ENCODE measurements at places on chromosomes 4 and X.

DNA sequence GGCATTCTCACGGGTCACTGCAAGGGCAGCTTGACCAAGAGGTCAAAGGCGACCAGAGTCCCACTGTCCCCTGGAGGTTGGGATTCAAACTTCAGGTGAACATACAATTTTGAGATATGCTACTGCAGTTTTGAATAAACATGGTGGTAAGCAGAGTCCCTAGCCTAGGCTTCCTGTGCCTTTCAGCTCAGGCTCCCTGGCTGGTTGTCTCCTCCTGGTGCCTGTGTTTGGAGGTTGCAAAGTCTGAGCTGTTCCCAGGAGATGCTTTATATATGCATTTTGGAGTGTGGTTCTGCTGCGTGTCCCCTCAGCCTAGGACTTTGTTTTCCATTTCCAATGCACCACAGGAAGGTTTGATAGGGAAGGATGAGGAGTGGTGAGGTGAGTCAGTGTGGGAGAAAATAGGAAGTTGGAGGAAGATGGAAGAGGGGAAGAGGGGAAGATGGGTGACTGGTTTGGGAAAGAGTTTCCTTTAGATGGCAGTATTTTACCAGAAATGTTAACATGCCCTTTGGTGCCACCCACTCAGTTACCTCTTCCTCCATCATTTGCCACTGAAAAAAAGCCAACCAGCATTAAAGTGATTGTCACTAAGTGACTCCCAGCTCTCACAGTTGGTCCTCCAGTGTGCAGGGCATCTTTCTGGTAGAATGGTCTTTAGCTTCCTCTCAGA lies 211.7 kb upstream of the AGTR2 start:
- no peak for DNase-seq

DNA sequence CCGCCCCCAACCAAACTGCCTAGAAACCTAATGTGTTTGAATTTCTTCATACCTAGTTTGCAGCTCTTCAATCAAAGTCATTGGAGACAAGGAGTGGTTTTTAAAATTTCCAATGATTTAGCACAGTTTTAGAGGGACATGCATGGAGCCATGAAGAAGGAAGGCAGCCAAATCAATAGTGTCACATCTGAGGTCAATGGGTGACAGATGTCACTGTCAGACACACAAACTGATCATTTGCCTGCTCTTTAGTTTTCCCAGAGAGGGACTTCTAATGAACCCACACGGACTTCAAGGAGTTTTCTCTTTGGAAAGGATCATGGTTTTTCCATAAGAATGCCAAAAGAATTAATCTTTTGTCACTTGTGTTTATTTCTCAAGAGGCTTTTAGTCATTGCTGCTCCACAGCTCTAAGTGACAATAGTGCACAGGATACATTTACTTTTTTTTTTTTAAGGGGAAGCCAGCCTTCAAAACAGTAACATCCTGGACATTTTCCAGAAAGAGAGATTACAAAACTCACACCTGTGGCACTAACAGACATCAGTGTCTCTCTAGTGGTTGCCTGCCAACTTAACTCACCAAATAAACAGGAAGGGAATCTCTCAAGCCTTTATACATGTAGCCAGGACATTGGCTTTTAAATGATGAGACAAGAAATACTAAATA lies 251.1 kb upstream of the DIAPH2 start:
- DNase-seq: no peak

GRCh38 chr4:48985602-48985975 lies 486 bp upstream of the CWH43 start:
- no peak for DNase-seq

- DNase-seq: no peak
Measured at GRCh38 chr4:150683775-150684350, 101.9 kb downstream of the MAB21L2 start.

GRCh38 chrX:135513130-135513515 lies 7.3 kb upstream of the INTS6L start:
- DNase-seq: no peak

- DNase-seq: no peak
Measured at GRCh38 chr4:48997962-48998361, 11.9 kb downstream of the CWH43 start.

GRCh38 chrX:67555578-67556203 lies 11.9 kb downstream of the AR start:
- no peak for DNase-seq

GRCh38 chr4:89298155-89298554 lies 9.4 kb downstream of the GPRIN3 start:
- no peak for DNase-seq

- no peak for DNase-seq
Measured at GRCh38 chr4:13611283-13611842, 16.2 kb downstream of the BOD1L1 start.

DNA sequence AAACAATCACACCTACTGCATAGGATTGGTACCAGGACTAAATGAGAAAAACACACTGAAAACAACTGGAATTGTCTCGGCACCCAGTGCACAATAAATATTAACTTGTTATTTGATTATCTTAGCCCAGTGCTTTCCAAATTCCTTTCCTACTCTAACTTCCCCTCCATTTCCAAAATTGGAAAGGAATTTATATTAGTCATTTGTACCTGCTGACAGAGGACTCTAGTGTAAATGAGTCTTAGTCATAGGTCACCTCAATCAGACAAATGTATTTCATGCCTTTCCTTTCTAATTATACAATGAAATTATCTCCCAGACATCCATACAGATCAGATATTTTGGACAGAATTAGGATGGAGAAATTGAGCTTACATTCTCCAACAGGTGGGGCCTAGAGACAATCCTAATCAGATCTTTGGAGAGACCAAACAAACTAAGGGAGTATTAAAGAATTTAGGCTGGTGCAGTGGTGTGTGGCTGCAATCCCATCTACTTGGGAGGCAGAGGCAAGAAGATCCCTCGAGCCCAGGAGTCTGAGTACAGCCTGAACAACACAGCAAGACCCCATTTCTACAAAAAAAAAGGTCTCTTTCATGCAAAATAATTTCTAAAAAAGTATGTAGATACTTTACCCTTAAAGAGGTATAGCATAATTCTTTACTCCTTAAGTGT lies 10.1 kb downstream of the SH3D19 start:
- DNase-seq: no peak

- no peak for DNase-seq
Measured at GRCh38 chrX:9745417-9746115, 20.1 kb downstream of the GPR143 start.

DNA sequence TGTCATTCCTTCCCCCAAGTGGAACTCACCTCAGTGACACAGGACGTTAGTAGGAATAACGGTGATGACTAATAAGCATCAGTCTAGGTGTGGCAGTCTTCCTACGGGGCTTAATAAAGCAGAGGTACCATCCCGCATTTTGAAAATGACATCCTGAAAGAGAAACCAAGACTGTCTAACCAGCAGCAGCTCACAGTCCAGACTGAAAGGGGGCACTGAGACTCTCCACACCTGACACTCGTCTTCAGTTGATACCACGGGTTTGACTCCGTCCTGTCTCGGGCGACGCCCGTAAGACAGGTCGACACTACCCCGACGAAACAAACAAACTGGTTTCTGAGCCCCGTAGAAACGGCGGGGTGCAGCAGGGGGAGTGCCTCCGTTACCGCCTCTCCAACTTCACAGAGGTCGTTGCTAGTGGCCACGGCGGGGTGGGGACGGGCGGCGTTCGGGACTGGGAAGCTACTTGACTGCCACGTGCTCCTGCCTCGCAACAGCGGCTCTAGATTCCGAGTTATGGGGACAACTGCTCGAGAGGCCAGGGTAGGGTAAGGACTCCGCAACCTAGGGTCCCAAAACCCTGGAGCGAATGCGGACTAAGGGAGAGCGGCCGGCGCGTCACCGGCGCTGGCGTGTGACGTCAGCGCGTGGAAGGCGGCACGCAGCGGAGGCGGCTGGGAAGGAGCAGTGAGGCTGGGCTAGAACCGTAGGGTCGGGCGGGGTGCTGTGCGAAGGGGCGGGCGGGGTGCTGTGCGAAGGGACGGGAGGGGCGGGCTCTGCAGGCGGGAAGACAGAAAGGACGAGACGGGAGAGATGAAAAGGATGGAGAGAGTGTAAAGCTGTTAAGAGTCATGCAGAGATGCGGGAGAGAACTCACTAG lies at the start of gene NEK1:
NEK1 (minus strand) TSS at position 593 of the 880 bp plus-strand sequence. CDS start 9,953 bp downstream, outside the sequence.
- DNase-seq: peak; percentile 24

DNA sequence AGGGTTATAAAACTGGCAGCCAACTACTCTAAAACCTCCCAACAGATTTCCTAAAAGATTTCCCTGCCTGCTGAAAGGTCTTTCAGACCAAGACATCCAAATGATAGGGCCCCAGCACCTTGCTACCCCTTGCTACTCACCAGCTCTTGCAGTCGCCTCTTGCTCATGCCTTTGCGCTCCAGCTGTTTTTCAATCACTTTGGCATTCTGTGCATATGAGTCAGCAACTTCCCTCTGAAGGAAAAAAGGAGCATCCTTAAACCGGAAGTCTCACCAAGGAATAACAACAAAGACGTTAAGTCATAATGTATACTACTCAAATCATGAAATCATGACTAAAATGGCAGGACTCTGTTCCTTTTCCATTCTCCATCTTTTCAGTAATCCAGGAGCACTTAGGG lies 24.0 kb downstream of the STEEP1 start:
- no peak for DNase-seq

DNA sequence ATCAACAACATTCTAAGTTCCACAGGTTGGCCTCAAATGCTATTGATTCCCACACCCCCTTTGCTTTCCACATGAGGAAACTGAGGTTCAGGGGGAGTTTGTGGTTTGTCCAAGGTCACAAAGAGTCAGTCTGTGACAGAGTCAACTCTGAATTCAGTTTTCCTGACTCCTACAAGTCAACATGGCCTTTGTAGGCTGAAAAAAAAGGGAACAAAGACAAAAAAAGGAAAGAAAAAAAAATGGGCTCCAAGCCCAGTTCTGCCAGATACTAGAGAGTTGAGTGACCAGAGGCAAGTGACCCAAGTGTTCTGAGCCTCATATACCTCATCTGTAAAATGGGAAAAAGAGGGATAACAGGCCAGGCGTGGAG lies 16.5 kb upstream of the PIM2 start:
- no peak for DNase-seq
